SK-N-SH (cell line): ENCODE measurements at places on chromosomes 12 and 14. TPM values are rescaled to one million over a fixed set of nuclear protein-coding genes. Genes with fewer than 3 reads are reported as not detected.
A peak's percentile ranks its signal among the peaks of the same experiment; 100 is the strongest.

B3GNT4 gene
- polyA plus RNA-seq = 0.81 and 0.84 TPM in 2 replicates

HOXC10 gene
- polyA plus RNA-seq = 0.03 and 0.08 TPM in 2 replicates

ALX1 gene
- 0.06 TPM in 1 of 2 replicates, not detected in the other for polyA plus RNA-seq

DNA sequence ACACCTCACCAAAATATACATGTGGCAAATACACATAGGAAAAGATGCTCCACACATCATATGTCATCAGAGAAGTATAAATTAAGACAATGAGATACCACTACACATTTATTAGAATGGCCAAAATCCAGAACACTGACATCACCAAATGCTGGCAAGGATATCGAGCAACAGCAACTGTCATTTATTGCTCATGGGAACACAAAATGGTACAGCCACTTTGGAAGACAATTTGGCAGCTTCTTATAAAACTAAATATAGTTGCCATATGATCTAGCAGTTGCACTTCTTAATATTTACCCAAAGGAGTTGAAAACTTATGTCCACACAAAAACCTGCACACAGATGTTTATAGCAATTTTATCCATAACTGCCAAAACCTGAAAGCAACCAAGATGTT lies 7.0 kb upstream of the KCNK13 start:
- H3K27ac ChIP-seq = no peak overlapping the region
- H3K36me3 ChIP-seq = no peaks in the 10 kb centered on the region
- no peaks in the 10 kb centered on the region; the same call in 1 of the 2 replicates for H3K27me3 ChIP-seq
- H3K4me3 ChIP-seq = no peak overlapping the region
- no peak for DNase-seq

- H3K27ac ChIP-seq = no peak overlapping the region
- H3K4me3 ChIP-seq = no peak overlapping the region
- no peaks in the 10 kb centered on the region for H3K27me3 ChIP-seq
- no peaks in the 10 kb centered on the region for H3K4me1 ChIP-seq
- DNase-seq = no peak
Observed at GRCh38 chr12:123690191-123690840, 19.4 kb downstream of the TCTN2 start.

GRCh38 chr12:53625373-53625945 lies 723 bp downstream of the ATF7 start:
- H3K36me3 ChIP-seq = no peaks in the 10 kb centered on the region
- H3K4me1 ChIP-seq = peaks cover 5% of the 10 kb centered on the region; the same call in 1 of the 2 replicates
- H3K27me3 ChIP-seq = no peaks in the 10 kb centered on the region
- peak overlapping the region; percentile 77 for H3K4me3 ChIP-seq
- peak overlapping the region; percentile 65; the same call in 1 of the 2 replicates for H3K27ac ChIP-seq
- DNase-seq = no peak

DNA sequence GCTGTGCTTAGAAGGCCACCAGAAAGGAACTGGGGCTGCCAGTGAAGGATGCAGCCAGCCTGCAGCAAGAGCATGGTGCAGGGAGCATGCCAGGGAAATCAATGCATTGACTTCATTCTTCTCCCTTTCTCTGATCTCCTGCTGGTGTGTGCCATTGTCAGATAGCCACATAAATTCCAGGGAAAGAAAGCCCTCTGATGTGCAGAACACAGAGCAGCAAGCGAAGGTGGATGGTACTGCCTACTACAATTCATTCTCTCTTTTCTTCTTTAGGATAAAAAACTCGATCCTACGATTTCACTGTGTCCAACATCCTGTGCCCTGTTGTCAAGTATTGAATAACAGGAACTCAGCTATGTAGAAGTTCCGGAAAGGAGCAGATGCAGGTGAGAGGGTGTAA lies 446.7 kb upstream of the TMEM132C start:
- H3K4me1 ChIP-seq = no peaks in the 10 kb centered on the region
- no peak overlapping the region for H3K27ac ChIP-seq
- H3K27me3 ChIP-seq = no peaks in the 10 kb centered on the region
- no peak for DNase-seq
- H3K4me3 ChIP-seq = no peak overlapping the region
- no peaks in the 10 kb centered on the region for H3K36me3 ChIP-seq

GRCh38 chr12:96907671-96908422 lies 790 bp downstream of the NEDD1 start:
- peak; percentile 42 for DNase-seq
- no peaks in the 10 kb centered on the region for H3K36me3 ChIP-seq
- peaks cover 12% of the 10 kb centered on the region for H3K4me1 ChIP-seq
- peak overlapping the region; percentile 58 for H3K27ac ChIP-seq
- H3K27me3 ChIP-seq = no peaks in the 10 kb centered on the region
- peak overlapping the region; percentile 94 for H3K4me3 ChIP-seq
